ENCODE measurements at places on chromosomes 7 and 10. TPM values are rescaled to one million over a fixed set of nuclear protein-coding genes. Genes with fewer than 3 reads are reported as not detected.

DNA sequence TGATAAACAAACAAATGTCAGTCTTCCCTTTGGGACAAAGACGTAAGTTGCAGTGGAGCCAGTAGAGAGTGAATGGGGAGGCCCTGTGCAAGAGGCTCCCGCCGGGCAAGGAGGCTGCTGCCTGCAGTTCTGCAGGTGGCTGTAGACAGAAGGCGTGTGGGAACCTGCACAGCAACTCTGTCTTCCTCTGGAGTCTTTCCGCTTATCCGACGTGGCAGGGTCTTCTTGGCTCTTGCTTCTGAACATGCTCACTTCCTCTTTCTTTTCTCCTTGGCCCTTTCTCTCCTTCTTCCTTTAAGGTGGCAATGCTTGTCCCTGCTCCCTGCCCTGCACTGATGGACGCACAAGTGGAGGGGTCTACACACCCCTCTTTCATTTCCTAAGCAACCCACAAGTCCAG is 122.5 kb downstream of the HIPK2 start:
- DNase-seq = no peak

DNA sequence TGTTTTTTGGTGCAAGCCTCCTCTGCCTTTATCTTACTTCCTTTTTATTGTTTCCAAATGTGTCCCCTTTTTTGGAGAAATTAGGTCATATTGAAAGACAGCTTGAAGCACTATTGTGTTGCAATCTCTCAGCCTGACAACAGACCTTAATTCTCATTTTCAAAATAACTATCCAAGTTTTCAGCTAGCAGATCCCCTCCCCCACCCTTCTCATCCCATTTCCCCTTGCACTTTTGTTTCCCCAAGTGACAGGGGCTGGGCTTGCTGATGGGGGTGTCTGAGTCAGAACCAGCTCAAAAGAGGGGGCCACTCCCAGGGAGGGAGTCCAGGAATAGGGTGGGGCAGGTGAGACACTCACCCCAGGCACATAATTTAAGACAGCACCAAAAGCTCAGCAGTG is 75.3 kb downstream of the MKI67 start:
- DNase-seq = no peak

- DNase-seq = no peak
These were observed 242.1 kb upstream of the SP4 start for GRCh38 chr7:21185653-21186265.

DNA sequence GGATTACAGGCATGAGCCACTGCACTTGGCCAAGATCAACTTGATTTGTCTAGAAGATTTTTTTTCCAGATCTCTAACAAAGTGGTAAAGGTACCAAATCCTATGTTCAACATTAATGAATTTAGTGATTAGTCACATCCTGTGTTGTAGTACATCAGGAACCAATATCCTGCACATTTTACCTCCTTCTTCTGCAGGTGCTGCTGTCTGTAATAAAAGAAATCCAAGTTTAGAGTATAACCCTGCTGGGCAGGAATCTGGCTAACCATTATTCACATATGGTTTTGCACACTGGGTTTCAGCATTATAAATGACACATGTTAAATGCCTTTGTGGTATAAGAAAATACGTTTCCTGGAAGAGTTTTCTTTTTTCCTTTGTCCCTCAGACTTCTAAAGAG is 10.8 kb downstream of the PARD3 start:
- no peak for DNase-seq

LRRC17 gene
- total RNA-seq = not detected

SLIT1 gene
- not detected for total RNA-seq

GRCh38 chr7:150365673-150366398 is 2.8 kb upstream of the REPIN1 start:
- no peak for DNase-seq

PDK4 gene
- total RNA-seq = 0.74 TPM

Data from CD8-positive, alpha-beta memory T cell (primary cell).